Suppressor macrophage treated with lipopolysaccharide for 4 hours (primary cell): ENCODE measurements at places on chromosomes 6 and 20.

DNA sequence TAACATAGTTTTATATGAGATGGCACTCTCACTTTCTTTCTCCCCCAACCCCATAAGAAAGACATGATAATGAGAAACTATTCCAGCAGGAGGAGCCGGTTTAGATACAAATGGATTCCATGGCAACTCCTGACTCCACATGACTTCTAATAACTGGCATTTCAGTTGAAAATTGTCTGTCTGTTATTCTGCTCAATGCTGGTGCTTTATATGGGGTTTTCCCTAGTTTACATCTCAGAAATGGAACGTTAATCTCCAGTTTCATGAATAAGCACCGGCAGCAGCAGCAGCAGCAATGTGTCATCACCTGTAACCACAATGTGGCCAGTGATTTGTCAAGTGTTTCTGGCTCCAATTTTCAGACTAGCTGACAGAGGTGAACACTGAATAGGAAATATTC is 8.0 kb upstream of the SIM1 start:
- DNase-seq, result no peak

DNA sequence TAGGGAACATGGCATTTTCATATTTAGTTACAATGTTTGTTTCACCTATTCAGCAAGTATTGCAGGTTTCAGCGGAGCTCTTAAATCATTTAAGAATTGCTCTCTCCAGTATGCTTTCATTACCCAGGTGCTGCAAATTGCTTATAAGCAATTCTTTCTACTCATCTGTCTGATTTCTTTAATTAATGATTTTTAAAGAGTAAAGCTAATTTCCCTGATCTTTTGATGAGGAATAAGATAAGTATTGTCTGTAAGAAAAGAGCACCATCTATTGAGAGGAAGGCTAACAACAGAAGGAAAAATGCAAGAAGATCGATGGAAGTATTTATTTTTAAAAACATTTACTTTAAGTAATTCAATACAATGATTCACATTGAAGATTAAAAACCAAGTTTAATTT is 2.0 kb downstream of the OPRM1 start:
- DNase-seq, result no peak

GRCh38 chr6:119284861-119285521 is 64.6 kb downstream of the MAN1A1 start:
- no peak for DNase-seq

GRCh38 chr6:10613077-10613476 is 81.3 kb downstream of the C6orf52 start:
- no peak for DNase-seq

DNA sequence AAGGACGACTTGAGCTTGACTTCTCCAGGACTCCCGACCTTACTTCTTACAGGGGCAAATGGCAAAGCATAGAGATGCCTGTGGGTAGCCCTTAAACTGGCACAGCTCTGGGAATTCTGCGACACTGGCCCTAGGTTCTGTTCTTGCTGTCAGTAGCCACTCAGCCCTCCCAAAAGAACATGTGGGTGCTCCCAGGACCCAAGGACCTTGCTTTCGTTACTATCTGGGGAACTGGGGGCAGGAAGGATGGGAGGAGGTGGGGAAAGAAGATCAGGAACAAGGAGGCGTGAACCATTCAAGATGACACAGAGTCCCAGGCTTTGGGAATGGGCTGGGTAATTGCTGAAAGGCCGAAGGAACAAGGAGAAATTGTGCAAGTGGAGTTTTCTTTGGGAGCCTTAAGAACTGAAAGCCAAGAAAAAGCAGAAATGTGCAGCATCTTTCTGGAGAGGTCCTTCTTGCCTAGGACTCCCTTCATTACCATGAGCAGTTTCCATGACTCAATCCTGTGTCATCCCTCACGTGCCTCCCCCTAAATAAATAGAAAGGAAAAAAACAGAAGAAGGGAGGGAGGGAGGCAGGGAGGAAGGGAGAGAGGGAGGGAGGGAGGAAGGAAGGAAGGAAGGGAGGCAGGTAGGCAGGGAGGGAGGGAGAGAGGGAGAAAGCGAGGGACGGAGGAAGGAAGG is 284.6 kb upstream of the FOXQ1 start:
- DNase-seq, result no peak

DNA sequence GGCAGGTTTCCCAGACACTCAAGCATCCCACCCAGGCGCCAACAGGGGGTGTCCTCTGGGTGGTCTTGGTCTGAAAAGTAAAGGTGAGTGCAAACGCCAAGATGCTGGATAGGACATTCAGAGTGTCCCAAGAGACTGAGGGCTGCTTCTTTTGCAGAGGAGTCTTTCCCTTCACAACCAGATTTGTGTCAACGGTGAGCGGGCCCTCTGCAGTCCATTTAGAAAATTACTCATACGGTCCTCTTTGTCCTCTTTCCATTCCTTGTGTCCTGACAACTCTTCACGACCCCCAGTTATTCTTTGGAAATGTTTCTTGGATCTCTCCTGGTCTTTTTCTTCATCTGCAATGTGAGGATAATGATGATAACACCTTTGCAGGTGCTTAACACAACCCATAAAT is 257.8 kb downstream of the CDC5L start:
- DNase-seq, result no peak

DNA sequence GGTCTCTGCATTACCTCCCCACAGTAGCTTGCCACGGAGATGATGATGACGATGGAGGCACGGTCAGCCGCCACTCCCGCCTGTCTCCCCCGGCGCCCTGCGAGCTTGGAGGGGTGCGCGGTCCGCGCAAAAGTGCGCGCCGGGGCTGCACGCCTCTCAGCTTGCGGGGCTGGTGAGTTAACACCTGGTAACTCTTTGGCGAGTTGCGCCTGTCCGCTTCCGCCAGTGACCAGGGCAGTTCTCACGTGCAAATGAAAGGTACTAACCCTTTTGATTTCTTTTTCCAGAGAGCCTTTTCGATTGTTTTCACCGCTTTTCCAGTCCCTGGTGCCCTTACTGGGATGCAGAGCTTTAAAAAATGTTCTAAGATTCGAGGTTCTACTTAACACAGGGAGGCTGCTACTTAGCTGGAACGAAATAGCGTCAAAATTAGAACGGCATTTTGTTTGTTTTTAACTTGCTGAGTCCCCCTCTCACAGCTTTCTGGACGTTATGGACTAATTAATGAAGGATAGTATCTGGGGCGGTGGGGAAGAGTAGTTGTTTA is 6.2 kb downstream of the GRIK2 start:
- DNase-seq, result no peak

- no peak for DNase-seq
Measured at GRCh38 chr6:40315060-40315459, 272.1 kb downstream of the LRFN2 start.

DNA sequence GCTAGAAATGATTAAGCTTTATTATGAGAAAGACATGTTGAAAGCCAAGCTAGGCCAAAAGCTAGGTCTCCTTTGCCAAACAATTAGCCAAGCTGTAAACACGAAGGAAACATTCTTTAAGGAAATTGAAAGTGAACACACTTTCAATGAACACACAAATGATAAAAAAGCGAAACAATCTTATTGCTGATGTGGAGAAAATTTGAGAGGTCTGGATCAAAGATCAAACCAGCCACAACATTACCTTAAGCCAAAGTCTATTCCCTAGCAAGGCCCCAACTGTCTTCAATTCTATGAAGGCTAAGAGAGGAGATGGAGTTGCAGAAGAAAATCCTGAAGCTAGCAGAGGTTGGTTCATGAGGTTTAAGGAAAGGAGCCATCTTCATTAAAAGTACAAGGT is 40.2 kb upstream of the DEFB112 start:
- DNase-seq, result no peak

GRCh38 chr20:18404172-18404571 is 62.7 kb downstream of the DZANK1 start:
- DNase-seq, result no peak

GRCh38 chr6:36491378-36491965 is 48.7 kb downstream of the KCTD20 start:
- no peak for DNase-seq

DNA sequence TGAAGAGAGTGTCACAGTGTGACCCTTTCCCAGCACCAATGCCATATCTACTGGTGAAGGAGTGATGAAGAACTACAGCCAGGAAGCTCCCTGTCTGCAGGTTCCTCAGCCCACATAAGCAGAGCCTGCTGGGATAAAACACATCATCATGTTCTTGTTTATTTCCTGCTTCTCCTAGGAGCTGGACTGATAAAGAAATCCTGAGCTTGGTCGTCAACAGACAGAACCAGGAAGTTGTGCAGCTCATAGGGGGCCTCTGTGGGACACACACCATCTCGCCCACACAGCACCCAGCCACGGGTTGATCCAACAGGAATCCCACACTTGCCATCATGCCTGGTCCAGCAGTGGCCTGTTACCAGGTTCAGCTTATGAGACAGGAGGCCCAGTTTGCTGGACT is 2.8 kb upstream of the CSTL1 start:
- DNase-seq, result no peak

- no peak for DNase-seq
Measured at GRCh38 chr6:143652841-143653331, 24.9 kb upstream of the PHACTR2 start.

DNA sequence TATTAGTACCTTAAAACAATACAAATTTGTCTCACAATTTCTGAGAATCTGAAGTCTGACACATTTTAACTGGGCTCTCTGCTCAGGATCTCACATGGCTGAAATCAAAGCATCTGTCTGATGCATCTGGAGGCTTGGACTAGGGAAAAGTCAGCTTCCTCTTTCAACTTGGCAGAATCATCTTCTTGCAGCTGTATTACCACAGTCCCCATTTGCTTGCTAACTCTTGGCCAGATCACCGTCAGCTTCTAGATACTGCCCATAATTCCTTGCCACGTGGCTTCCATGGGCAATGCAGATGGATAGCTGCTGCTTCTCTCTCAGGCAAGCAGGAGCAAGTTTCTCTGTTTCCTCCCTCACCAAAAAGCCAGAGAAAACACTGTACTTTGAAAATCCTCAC is 1106.4 kb upstream of the CITED2 start:
- DNase-seq, result peak; percentile 67

GRCh38 chr6:125299257-125299656 is 2.5 kb downstream of the HDDC2 start:
- DNase-seq, result no peak

- no peak for DNase-seq
Measured at GRCh38 chr20:57061051-57061900, 205.2 kb downstream of the BMP7 start.

DNA sequence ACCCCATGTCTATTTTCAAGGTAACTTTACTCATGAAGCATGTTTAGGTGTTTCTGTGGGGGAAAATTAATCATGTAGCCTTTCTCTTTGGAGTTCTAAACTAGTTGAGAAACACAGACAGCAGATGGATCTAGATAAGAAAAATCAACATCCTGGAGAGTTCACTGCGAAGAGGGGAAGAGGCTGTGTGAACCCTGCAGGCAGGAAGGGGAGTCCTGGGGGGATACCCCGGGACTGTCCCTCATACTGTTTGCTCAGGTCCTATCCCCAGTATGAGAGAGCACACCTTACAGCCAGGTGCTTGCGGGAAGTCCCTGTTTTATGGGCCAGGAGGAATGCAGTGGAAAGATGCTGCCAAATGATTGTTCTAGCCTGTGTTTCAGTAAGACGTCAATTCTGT is 32.7 kb downstream of the CHMP4B start:
- no peak for DNase-seq

GRCh38 chr20:48326434-48326691 is 501.4 kb downstream of the PREX1 start:
- no peak for DNase-seq

DNA sequence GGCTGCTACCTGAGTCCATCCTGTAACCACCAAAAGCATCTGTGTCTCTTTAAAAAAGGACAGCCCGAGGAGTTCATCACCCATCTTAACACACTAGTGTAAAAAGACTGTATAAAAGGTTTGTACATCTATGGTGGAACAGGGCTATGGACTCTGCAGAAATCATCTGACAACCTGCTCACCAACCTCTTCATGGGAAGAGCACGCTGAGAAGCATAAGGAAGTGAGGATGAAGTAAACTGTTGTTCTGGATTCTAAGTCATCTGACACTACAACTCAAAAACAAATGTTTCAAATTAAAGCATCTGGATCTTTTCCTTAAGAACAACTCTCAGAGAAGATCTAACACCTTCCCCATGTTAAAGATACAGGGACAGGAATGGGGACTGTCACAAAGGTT is 5.4 kb downstream of the IFNGR1 start:
- no peak for DNase-seq

DNA sequence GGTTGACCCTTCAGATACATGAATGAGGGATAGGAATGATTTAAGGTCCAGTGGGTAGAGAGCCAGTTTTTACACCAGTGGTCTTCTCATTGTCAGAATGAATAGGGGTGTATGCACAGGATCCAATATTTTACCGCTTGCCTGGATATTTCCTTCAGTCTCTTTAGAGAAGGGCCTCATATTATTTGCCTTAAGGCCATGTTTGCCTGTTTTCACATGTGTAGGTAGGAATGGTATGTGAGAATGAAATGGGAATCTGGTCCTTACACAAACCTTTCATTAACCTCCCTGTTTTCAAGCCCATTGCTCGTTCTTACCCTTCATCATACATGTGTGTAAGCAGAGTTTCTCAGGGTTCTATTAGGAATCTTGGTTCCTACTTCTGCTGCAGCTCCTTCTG is 62.4 kb downstream of the LIN28B start:
- no peak for DNase-seq

GRCh38 chr6:63802606-63803206 is 167.1 kb downstream of the PHF3 start:
- DNase-seq, result peak; percentile 38

DNA sequence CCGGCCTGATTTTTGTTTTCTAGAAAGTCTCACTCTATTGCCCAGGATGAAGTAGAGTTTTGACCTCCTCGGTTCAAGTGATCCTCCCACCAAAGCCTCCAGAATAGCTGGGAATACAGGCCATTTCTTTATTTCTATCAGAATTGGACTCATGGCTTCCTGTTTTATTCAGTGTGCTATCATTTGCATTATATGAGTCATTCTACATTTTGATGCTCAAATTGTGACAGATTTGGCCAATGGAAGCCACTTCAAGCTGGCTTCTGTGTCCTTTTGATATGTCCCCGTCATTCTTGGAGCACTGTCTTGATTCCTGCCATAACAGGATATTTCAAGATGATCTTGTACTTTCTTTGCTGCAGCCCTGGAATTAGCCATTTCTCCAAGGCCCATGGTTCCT is 75.1 kb downstream of the CNBD2 start:
- no peak for DNase-seq

GRCh38 chr6:36118550-36119107 is 11.7 kb upstream of the MAPK13 start:
- DNase-seq, result peak; percentile 87
